ENCODE measurements at places on chromosomes 11 and 22.

- DNase-seq: no peak
These were observed 11.9 kb upstream of the TESMIN start for GRCh38 chr11:68763181-68763721.

GRCh38 chr11:69398529-69399492 is 82.7 kb upstream of the LINC01488 start:
- no peak for DNase-seq

GRCh38 chr11:77142091-77142975 is 14.3 kb downstream of the MYO7A start:
- no peak for DNase-seq

- DNase-seq: no peak
These were observed 121.4 kb upstream of the ANO1 start for GRCh38 chr11:69956669-69957190.

GRCh38 chr11:587978-588380 is 11.7 kb downstream of the PHRF1 start:
- DNase-seq: peak; percentile 73

- DNase-seq: no peak
These were observed 138.3 kb downstream of the MPPED1 start for GRCh38 chr22:43550024-43550620.

DNA sequence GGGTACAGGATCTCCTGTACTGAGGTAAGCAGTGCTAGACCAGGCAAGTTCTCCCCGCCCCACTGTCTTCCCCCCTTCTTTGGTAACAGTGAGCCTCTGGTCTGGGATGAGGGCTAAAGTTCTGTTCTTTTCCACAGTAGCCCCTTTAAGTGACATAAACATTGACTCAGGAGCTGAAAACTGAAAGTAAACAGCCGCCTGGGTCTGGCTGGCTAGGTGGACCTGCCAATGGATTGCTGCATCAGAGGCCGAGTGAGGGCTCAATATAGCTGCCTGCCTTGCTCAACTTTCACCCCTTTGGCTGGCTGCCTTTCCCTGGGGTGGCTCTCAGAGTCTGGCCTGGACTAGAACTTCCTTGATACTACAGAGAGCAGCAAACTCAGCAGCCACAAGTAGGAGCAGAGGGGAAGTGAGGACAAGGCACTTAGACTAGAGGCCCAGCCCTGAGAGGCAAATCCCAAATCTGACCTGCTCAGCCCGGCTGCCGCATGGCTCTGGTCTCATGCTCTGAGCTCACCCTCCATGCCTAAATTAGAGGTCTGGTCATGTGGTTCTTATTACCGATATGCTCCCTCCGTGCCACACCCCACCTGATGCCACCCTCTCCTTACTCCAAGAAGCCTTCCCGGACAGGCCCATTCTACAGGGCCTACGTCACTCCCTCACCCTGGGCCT is 9.6 kb upstream of the UCP3 start:
- DNase-seq: no peak

DNA sequence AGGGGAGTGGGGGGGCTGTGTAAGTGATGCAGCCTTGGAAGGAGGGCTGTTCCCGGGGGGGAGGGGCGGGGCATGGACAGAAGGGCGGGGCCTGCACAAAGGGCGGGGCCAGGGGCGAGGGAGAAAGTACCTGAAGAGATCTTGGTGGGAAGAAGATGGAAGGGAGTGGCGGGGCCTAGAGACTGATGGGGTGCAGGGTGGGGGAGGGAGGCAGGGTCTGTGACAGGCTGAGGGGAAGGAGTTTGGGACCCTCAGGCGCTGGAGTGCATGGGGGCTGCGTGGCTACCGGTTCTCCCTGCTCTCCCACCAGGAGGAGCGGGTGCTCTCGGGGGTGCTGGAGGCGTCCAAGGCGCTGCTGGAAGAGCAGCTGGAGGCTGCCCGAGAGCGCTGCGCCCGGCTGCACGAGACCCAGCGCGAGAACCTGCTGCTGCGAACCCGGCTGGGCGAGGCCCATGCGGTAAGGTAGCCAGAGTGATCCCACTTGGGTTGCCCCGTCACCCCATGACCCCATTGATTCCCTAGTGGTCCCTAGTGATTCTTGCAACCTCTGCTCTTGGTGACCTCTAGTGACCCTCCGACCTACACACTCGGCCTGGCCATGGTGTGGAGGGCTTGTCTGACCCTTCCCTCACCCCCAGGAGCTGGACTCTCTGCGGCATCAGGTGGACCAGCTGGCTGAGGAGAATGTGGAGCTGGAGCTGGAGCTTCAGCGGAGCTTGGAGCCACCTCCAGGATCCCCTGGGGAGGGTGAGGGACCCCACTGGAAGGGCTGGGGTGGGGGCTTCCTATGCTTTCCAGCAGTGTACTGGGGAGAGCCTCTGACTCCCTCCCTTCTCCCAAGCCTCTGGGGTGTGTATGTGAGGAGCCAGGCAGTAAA is 3.1 kb downstream of the CCDC88B start:
- no peak for DNase-seq

DNA sequence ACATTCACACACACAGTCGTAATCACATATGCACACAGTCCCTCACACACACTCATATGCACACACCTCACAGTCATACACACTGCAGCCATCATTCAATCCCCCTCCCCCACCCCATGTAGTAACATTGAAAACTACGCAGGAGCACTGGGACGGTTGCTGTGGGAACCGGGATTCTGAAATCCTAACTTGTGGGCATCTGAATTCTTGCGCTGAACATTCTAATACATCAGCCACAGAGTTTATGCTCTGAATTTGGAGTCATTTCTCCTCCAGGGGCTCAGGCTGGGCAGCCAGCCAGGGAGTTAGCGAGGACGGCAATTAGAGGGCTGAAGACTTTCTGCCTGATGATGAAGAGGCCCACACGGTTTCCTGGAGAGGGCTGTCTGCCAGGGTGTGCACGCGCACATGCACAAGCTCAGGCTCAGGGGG is 32.7 kb downstream of the CD6 start:
- DNase-seq: no peak

- DNase-seq: no peak
These were observed 186.2 kb downstream of the OPCML start for GRCh38 chr11:133346137-133346536.

- DNase-seq: no peak
These were observed 419.8 kb upstream of the CCDC179 start for GRCh38 chr11:23280088-23280487.

DNA sequence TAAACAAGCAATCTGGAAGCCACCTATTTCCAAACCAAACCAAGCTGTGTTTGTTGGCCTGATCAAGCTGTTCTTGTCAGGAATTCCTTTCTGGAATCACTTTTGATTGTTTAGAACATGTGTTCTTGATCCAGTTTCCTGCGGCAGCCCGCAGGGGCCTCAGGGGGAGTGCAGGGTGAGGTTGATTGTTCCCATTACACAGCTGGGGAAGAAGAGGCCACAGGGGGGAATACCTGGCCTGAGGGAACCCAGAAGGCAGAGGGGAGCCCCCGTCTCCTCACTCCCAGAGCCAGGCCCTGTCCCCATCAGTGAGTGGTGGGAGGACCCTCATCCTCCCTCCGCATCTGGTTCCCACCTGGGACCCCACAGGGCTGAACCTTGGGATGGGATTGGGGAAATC is 4.2 kb downstream of the MRGPRD start:
- DNase-seq: no peak

DNA sequence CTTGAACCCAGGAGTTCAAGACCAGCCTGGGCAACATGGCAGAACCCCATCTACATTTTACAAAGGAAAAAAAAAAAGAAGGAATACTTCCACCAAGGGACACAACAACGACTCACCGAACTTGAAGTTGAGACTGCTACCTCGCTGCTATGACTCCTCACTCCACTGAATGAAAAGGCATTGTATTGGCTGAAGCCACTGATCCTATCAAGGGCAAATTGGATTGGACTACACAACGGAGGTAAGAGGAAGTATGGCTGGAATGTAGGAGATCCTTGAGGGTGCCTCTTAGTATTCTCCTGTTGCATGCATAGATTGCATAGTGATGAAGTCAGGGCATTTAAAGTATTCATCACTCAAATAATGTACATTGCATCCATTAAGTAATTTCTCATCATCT is 97.9 kb downstream of the CWF19L2 start:
- no peak for DNase-seq

GRCh38 chr11:131824771-131825170 is 454.4 kb downstream of the NTM start:
- DNase-seq: no peak

DNA sequence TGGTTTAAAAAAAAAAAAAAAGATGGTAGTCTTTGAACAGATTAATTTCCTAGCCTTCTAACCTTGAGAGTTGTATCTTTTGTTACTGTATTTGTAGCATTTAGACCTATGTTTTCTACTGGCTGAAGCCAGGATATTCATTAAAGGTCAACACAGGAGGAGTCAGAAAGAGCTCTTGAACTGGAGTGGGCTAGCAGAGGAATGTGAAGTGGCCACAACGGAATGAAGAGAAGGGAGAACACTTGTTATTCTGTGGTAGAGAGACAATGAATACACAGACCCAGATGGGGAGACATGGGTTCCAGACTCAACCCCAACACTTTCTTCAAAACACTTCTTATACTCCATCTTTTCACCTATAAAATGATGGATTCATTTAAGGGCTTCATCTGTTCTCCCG is 88.1 kb downstream of the RELT start:
- DNase-seq: no peak

DNA sequence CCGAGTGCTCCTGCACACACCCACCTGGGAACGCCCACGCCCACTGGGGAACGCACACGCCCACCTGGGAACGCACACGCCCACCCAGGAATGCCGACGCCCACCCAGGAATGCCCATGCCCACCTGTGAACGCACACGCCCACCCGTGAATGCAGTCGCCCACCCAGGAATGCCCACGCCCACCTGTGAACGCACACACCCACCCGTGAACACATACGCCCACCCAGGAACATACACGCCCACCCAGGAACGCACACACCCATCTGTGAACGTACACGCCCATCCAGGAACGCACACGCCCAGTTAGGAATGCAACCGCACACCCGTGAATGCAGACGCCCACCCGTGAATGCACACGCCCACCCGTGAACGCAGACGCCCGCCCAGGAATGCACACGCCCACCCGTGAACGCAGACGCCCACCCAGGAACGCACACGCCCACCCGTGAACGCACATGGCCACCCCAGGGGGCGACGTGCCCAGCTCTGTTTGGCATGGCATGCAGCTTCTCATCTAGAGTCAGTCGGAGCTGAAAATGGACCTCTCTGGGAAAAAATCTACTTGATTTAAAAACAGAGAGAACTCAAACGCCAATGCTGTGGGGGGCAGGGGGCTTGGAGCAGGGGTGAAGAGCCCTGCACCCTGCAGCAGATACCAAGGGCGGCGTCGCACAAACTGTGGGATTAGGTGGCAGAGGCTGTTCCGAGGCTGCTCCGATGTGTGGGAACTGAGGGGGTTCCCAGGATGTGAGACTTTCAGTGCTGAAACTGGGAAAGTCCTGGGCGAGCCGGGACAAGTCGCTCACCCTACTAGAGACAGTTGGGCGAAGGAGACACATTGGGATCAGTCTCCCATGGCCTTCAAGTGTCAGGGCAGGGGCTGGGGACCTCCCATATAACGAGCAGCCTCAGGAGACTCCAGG is 83.3 kb downstream of the MYEOV start:
- peak; percentile 43 for DNase-seq

DNA sequence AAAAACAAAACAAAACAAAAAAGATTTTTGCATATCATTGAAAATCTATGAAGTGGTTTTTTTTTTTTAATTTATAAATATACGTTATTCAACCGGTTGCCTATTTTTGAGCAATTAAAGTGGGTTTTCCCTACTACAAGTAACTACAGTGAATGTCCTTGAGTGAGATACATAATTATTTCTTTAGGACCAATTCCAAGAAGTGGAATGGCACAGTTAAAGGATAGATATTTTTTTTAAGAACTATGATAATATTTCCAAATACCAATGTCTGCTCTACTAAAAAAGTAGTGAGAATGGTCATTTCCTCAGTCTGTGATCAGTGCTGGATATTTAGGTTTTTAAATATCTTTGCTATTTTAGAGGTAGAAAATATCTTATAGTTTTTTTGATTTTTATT is 118.8 kb downstream of the TEAD1 start:
- DNase-seq: no peak

DNA sequence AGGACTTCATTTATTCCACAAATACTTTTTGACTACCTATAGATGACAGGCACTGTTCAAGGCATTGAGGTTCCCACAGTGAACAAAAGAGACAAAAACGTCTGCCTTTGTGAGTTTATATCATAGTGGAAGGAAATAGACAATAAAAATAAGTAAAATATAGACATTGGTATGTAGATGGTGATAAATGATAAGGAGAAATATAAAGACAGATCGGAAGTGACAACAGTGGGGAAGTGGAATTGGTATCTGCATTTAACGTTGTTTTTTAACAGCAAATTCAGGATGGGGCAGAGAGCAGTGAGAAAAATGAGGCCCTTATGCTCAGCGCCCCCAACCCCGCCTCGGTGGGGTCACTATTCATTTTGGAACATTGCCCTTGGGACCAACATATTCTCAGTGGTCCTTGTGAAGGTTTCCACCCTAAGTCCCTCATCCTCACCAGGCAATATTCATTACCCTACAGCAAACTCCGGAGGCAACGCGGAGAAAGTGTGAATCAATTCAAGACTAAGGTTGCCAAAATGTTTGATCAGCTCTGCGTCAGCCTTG is 627 bp upstream of the PEX26 start:
- DNase-seq: no peak

GRCh38 chr11:104531075-104531474 is 367.1 kb upstream of the PDGFD start:
- peak; percentile 1 for DNase-seq

DNA sequence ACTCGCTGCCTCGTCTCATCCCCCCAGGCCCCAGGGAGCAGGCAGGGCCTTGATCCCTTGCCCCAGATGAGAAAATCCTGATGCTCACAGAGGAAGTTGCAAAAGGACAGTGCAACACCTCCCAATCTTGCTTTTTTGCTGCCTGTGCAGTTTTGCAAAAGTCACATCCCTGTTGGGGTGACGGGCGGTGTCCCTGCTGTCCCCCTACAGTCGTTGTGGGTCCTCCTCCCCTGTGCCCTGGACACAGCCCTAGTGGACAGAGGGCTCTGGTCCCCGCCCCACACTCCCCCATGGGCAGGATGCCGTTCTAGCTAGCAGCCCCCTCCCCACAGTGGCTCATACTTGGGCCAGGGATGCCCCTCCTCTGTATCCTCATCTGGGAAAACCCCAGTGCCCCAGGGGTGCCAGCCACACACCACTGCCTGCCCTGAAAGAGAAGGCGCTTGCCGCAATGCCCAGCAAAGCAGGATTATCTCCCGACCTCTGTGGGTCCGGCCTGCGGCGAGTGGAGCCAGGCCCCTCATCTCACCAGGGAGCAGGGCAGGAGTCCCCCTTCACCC is 18.4 kb upstream of the CTSD start:
- DNase-seq: no peak

GRCh38 chr11:68813773-68814172 is 27.9 kb downstream of the CPT1A start:
- DNase-seq: no peak

All from A549 (cell line).